ENCODE measurements at places on chromosomes 11 and 22.
A peak's percentile ranks its signal among the peaks of the same experiment; 100 is the strongest.

DNA sequence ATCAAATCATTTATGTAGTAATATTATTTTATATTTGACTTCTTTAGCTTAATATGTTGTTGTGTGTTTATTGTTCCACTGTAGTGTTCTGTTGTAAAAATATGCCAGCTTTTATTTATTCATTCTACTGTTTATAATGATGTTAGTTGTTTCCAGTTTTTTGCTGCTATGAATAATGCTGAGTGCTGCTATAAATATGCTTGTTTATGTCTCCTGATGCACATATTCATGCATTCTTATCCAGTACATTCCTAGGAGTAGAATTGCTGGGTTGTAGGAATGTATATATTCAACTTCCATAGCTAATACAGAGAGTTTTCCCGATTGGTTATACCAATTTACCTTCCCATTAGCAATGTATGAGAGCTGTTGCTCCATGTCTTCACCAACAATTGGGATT lies 33.5 kb upstream of the RAB30 start:
- no peak for DNase-seq

GRCh38 chr22:43126501-43127165 lies 16.1 kb downstream of the BIK start:
- DNase-seq, result no peak

GRCh38 chr11:20015529-20016427 lies 144.5 kb downstream of the DBX1 start:
- DNase-seq, result no peak

- DNase-seq, result no peak
Observed at GRCh38 chr22:48483764-48484528, 1343.7 kb downstream of the BRD1 start.

DNA sequence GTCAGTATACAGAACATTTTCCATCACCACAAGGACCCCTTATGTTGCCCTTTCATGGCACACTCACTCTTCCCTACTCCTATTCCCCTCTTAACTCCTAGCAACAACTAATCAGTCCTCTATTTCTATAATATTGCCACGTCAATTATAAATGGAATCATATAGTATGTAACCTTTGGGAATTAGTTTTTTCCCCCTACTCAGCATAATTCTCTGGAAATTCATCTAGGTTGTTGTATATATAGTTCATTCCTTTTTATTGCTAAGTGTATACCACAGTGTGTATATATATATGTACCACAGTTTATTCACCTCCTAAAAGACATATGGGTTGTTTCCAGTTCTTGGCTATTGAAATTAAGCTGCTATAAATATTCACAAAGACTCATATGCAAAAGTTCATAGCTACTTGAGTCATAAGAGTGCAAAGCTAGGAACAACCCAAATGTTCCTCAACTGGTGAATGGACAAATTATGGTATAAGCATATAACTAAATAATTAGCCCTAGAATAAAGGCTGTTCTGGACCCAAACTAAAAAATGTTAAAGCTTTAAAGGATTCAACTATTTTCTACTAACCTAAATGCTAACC lies 41.3 kb downstream of the TUB start:
- no peak for DNase-seq

DNA sequence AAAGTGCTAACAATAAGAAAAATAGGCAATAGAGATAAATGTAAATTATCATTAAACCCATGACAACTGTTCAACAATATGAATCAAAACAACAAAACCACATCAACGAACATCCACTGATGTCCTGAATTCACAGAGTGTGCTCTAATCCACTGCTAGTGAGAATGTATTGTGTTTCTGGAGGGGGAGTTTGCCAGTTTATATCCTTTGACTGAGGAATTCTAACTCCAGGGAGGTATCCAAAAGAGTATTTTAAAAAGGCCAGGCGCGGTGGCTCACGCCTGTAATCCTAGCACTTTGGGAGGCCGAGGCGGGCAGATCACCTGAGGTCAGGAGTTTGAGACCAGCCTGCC lies 1.7 kb upstream of the WEE1 start:
- no peak for DNase-seq

DNA sequence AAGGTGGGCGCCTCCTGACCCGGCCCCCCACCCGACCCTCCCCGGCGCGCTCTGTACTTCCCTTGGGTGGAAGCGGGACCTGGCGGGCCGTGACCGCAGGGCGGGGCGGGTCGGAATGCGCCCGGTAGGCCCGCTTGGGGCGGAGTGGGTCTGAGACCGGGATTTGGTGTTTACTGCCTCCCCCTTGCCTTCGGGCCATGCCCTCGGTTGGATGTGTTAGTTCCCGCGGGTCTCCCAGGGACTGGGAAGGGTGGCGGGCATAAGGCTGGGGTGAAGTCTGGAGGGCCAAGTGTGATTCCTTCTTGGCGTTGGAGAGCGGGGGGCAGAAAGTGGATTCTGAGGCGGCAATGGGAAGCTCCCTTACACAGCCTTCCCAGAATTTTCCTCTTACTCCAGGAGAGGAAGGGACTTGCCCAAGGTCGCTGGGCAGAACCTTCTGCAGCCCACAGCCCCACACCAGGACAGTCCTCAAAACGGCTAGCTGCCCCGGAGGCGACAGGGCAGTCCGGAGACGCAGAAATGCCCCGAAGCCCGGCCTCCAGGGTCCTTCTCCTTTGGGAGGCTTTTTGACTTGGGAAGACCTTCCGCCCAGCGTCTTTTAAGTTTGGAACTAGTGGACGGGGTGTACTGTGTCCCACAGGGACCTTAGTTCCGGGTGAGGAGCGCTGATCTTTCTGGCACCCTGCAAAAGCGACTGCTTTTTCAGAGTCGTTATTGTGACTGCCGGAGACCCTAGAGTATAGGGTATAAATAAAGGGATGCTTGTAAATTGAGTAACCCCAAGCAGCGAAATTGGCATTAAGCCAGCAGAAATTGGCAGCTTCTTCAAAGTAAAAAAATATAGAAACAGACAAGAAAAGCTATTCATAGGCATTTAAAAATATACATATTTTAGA lies 647 bp downstream of the SWAP70 start:
- peak; percentile 36 for DNase-seq

DNA sequence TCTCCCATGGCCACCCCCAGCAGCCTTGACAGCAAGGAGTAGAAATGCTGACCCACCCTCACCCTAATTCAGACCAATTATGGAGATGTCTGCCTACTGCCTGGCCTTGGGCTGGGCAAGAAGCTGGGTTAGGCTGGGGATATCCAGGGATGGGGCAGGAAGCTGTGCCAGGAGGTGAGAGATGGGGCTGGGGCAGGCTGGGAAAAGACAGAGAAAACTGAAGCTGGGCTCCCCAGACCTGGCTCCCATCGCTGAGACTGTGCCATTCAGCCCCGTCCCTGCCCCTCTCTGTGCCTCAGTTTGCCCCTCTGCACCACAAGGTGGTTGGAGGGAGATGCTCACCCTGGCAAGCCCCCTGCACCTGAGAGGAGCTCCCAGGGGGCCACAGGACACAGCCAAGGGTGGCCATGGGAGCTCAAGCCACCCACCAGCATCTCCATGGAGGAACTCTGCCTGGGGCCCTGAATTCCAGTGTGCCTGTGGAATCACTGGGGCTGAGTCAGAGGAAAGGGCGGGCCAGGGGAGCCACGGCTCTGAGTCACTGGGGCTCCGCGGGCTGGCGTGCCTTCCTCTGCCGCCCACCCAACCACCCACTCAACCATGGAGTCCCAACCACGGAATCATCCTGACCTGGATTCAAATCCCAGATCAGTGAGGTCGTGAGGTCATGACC lies 6.0 kb upstream of the CARD10 start:
- peak; percentile 30 for DNase-seq

DNA sequence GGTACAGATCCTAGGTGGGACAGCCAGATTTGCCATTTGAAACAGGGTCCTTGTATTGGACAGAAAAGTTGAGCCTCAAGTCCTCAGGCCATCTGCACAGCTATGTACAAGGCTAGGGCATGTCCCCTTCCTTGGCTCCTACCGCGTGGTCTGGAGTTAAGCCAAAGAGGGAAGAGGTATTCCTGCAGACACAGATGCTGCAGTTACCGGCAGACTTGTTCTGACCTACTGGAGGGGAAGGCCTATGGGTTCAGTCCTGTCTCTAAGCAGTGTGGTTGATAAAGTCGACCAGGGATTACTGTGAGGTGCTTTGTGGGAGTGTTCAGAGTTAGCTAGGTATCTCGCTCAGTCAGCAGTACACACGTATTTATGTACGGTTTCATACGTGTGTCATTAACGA lies 180.6 kb downstream of the ADAMTS15 start:
- DNase-seq, result no peak

GRCh38 chr22:43277987-43278601 lies 65.1 kb downstream of the SCUBE1 start:
- DNase-seq, result no peak

DNA sequence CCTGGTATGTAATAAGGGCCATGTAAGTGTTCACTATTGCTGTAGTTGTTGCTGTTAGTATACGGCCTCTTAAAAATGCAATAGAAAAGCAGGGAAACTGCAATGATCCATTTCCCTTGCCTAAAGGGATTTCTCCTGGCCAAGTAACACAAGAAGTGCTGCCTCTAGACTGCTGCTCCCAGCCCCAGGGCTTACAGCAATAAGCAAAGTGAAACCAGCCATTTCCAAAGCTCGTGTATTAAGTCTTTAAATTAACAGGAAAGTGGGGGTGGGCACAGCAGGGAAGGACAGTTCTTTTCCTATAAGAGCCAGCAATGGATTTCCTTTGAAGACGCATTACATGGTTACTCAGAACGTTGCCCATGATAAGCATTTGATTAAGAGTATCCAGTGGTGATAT lies 36.9 kb upstream of the WT1 start:
- DNase-seq, result no peak
